ENCODE measurements at places on chromosomes 12 and 14. TPM values are rescaled to one million over a fixed set of nuclear protein-coding genes. Genes with fewer than 3 reads are reported as not detected.

DNA sequence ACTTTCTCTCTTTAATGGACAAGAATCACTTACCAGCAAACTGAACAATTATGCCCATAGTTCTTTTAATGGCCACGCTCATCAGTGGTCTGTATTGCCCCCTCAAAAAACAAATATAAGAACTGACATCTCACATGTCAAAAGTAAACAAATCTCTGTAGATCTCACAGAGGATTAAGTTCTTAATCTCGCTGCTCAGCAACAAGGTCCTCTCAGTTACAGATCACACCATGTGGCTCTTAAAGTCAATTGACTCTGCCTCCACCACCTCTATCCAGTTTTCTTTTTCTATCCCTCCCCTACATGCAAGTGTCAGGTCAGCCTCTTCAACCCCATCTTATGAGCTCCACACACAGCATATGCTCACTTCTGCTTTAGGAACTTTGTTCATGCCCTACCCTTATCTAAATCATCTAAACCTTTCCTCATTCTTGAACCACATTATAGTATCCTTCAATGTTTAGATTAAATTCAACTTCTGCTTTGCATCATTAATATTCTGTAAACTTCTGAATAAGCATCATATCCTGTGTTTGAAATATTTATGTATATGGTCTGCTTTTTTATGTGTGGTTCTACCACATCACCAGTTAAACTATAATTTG is 7.2 kb downstream of the ADAM20 start:
- no peak for DNase-seq

GRCh38 chr14:55094292-55095157 is 34.5 kb upstream of the LGALS3 start:
- DNase-seq = peak; percentile 85

DNA sequence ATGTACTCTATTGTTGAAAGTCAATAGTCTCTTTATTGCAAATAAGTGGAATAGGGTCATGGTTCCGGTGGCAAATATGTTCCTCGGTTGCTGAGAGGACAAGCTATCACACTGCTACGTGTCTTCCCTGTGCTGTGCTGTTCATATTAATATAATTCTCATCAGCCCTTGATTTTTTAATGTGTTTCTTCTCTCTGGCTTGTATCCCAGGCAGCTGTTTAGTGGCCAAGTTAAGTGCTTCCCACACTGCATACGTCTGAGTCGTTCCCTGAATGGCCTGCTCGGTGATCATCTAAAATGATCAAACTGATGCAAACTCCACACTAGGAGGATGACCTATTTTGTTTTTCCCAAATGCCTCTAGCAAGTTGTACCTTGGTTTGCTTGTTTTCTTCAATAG is 186.4 kb downstream of the ANO6 start:
- DNase-seq = peak; percentile 50

- no peak for DNase-seq
Observed at GRCh38 chr12:104568487-104568868, 111.7 kb downstream of the CHST11 start.

DNA sequence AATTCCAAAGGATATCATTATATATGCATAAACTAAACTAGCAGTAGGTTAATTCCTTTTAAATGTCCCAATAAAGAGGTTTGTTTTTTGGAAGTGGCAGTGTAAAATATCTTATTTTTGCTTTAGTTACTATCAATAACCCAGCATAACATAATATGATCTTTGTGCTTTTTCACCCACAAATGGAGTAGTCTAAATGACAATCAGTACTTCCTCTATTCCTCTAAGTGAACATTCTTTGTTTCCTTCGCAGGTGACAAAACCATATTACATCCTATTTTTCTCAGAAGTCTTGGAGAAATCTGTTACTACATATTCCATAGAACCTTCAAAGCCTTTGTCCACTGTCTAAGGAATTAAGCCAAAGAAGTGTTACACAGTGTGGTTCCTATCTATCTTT is 62.5 kb downstream of the MED13L start:
- DNase-seq = no peak

DNA sequence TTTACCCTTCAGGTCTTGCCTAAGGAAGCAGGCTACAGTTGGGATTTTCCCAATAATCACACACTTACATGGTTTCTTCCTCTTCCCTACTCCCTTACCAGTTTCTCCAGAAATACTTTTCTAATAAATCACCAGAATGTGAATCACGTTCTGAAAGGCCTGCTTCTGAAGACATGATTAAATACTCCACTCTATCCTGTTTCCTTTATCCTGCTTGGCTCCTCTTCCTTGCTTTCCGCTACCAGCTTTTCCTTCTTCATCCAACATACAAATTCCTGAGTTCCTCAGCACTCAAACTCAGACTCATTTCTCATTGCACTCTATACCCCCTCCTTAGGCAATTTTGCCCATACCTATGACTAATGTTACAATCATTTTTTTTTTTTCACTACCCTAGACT is 118.3 kb downstream of the MGAT4C start:
- peak; percentile 73 for DNase-seq

GRCh38 chr12:57864442-57865083 is 18.0 kb upstream of the CTDSP2 start:
- DNase-seq = no peak

- no peak for DNase-seq
Observed at GRCh38 chr14:98174041-98174440, 1098.0 kb downstream of the BCL11B start.

GRCh38 chr12:84946753-84947152 is 34.2 kb upstream of the SLC6A15 start:
- DNase-seq = no peak

DNA sequence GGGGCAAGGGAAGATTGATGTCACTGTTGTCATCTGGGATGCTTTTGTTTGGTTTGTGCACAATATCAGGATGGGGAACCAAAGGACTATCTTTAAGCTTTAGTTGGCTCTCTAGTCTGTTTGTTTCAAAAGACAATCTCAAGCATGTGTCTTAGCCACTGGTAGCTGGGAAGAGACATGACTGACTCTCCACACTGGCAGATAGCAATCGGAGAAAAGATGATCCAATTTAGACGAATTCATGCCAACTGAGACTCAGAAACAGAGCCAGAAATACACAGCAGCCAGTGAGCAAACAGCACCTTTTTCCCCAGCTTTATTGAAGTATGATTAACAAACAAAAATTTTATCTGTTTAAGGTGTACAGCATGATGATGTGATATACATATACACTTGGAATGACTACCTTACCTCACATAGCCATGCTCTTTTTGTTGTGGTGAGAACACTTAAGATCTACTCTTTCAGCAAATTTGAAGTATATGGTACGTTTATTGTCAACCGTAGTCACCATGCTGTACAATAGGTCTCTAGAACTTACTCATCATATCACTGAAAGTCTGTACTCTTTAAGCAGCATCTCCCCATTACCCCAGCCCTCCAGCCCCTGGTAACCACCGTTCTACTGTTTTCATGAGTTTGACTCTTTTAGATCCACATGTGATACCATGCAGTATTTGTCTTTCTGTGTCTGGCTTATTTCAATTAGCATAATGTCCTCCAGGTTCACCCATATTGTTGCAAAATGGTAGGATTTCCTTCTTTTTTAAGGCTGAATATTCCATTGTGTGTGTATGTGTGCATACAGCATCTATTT is 50.6 kb downstream of the DUSP16 start:
- DNase-seq = no peak

- DNase-seq = no peak
Observed at GRCh38 chr14:76322594-76323220, 53.2 kb upstream of the ESRRB start.

GRCh38 chr12:42855362-42855950 is 265.9 kb upstream of the PRICKLE1 start:
- no peak for DNase-seq

DNA sequence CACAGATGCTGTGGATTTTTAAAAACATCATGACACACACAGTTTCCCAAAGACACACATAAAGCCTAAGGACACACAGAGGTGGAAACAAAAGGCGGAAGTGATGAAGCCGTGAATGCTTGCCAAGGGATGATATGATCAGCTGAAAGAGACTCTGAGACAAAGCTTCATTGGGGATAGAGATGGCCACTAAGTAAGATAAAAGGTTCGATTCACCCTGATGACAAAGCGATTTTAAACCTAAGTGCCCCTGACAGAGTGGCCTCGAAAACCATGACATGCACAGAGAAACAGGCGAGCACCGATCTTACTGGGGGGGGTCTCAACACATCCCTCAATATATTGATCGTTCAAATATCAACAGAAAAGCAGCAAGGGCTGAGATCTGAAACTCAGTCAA is 20.3 kb upstream of the EIF5 start:
- no peak for DNase-seq

DNA sequence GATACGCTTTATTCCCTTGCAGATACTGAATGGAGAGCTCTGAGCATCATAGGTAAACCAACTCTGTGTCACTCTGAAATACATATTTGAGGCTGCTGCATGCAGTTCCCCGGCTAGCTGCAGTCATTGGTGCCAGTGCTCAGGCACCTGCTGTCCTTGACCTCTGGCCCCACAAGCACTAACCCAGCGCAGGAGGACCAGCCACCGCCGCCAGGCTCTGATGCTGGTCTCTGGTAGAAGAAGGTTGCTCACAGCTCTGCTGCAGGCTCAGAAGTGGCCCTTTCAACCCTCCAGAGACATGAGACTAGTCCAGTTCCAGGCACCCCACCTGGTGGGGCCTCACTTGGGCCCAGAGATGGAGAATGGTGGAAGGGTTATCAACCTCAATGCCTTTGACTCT is 34.5 kb upstream of the PTPRB start:
- no peak for DNase-seq

The FIGNL2 gene
- polyA plus RNA-seq = 0.09 TPM

The TAS2R19 gene
- polyA plus RNA-seq = 0.29 TPM

The RNF212B gene
- not detected for polyA plus RNA-seq

The TEX22 gene
- polyA plus RNA-seq = 0.11 TPM

The CFAP54 gene
- 0.41 TPM for polyA plus RNA-seq
